ENCODE measurements at places on chromosomes 6 and 20. TPM values are rescaled to one million over a fixed set of nuclear protein-coding genes. Genes with fewer than 3 reads are reported as not detected.

Gene OR2H2
- total RNA-seq: not detected

Gene PEX3
- total RNA-seq: 6.8 TPM

- no peaks in the 10 kb centered on the region for H3K36me3 ChIP-seq
- DNase-seq: no peak
- no peaks in the 10 kb centered on the region for H3K27me3 ChIP-seq
Measured at GRCh38 chr6:166500246-166500645, 86.2 kb downstream of the RAMACL start.

GRCh38 chr20:44471481-44471882 lies 4.2 kb upstream of the TTPAL start:
- no peak overlapping the region for H3K27ac ChIP-seq
- DNase-seq: no peak
- no peak overlapping the region for H3K4me3 ChIP-seq
- no peaks in the 10 kb centered on the region for H3K27me3 ChIP-seq
- H3K4me1 ChIP-seq: peaks cover 8% of the 10 kb centered on the region
- no peaks in the 10 kb centered on the region for H3K36me3 ChIP-seq

Gene MMP24
- 5.8 TPM for total RNA-seq

Gene MED20
- total RNA-seq: 7.4 TPM

GRCh38 chr6:139654888-139655782 lies 280.7 kb upstream of the CITED2 start:
- no peaks in the 10 kb centered on the region for H3K36me3 ChIP-seq
- no peak for DNase-seq
- no peak overlapping the region for H3K27ac ChIP-seq

DNA sequence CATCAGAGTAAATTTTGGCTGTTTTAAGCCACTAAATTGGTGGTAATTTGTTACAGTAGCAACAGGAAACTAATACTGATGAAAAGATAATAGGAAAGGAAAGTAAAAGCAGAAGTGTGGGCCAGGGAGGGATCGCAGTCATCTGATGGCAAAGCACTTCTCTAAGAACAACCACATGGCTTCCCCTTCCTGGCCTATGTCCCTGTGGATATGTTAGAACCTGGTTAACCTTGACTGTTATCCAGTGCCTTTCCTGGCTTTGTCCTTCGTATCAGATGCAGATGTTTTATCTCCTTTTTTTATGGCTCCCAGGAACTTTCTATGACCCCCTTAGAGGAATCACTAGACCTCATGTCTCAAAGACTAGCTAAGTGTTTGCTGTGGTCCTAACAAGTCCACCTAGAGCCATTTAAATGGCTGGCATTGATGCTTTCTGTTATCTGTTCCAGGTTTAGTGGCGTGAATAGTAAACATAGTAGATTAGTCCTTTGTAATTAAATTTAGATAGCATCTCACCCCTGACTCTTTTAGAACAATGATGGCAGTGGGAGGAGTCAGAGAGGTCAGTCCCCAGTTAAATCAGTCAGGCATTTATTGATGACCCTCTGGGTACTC lies 79.2 kb upstream of the PHACTR2 start:
- no peaks in the 10 kb centered on the region for H3K36me3 ChIP-seq
- H3K4me3 ChIP-seq: no peak overlapping the region
- H3K27ac ChIP-seq: no peak overlapping the region
- H3K4me1 ChIP-seq: no peaks in the 10 kb centered on the region

GRCh38 chr6:35725721-35726438 lies 11.0 kb upstream of the ARMC12 start:
- H3K4me3 ChIP-seq: no peak overlapping the region
- H3K27me3 ChIP-seq: no peaks in the 10 kb centered on the region

Gene ALDH5A1
- total RNA-seq: 5.1 TPM
